Amniotic epithelial cell (primary cell): ENCODE measurements at places on chromosomes 7 and 10.
A peak's percentile ranks its signal among the peaks of the same experiment; 100 is the strongest.

GRCh38 chr7:7516662-7517061 lies 19.0 kb downstream of the COL28A1 start:
- no peak for DNase-seq

DNA sequence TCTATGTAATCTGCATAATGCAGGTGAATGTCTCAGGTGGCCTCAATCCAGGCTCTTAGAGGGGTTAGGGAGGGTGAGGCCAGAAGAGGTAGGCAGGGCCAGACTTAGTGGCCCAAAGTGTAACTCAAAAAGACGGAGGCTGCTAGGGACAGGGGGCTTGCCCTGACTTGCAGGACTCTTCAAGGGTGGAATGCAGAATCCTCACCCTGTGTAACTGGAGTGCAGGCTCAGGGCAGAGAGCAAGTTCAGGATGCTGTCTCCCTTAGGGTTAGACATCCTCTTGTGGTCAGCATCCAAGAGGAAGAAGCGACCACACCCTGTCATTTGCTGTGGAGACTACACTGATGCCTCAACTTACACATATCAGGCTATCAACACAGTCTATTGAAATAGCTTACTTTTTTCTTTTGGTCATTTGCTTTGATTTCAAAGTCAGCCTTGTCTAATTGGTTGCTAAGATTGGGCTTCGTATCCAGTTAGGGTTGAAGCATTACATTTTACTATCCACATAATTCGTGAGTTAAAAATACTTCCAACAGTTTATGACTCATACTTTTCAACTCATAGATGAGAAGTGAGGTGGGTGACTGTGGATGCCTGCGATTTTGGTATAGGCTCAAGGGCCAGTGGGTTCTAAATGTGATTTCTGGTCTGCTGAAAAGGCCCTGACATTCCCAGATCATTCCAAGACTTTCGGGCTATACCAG lies 563.6 kb downstream of the SUGCT start:
- no peak for DNase-seq

DNA sequence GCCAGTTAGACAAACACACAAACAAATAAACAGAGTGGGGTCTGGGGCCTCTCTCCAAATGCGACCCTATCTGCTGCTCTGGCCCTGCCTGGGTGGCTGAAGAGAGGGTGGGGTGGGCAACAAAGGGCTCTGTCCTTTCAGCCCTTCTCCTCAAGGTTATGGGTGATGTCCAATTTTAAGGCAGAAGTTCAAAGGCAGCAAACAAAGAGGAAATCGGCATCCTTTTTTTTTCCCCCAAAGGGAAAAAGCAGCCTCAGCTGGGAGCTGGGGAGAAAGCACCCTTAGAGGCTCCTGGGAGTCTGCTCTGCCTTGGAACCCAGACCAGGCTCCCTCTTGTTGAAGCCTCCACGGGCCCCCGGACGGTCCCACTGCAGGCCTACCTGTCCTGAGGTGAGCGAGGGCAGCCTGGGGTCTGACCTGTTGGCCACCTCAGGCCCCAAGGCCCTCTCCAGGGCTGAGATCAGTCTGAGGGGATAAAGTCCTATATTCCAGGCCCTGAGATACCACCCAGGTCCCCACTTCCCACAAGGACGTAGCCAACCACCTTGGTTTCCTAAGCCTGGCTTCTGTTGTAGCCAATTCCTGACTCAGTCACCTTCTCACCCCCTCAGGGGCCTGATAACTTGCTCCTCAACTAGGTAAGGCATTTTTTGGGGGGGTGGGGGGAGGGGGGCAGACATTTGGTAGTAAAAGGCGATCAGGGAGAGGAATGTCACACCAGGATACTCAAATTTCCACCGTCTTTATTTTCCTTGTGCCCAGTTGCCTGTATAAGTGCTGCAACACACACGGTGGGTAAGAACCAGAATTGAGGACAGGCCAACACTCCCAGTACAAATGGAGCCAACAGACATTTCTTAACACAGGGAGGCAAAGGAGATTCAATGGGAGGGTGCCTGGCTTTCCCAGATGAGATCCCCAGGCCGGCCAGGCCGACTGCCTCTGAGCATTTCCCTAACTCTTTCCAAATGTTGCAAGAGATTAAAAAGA lies 4.3 kb downstream of the HOXA11 start:
- DNase-seq, result no peak

- DNase-seq, result peak; percentile 98
Measured at GRCh38 chr10:89643812-89644690, 991 bp downstream of the PANK1 start.

- DNase-seq, result peak; percentile 31
Measured at GRCh38 chr7:124379296-124379695, 346.4 kb upstream of the TMEM229A start.

DNA sequence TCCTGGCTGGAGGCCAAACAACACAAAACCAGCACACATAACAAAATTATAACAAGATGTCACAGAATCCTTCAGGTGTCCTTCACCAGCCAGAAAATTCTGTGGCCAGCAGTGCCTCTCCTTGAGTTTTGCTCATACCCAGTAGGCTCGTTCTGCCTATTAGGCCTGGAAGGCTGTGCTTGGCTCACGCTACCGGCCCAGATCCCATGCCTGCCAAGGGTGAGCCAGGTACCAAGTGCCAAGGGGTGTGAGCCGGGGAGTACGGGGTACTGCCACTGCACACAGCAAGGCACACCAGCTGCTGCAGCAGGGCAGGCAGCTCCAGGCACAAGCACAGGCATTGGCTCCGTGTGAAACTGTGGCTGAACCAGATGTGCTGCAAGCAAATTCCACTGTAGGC lies 1562.0 kb downstream of the REEP3 start:
- DNase-seq, result no peak

GRCh38 chr10:83289373-83289772 lies 849.9 kb upstream of the GHITM start:
- DNase-seq, result no peak

- peak; percentile 53 for DNase-seq
Measured at GRCh38 chr10:76647301-76647700, 990.3 kb downstream of the KCNMA1 start.

- no peak for DNase-seq
Measured at GRCh38 chr10:70481831-70482530, 3.4 kb downstream of the PALD1 start.

GRCh38 chr7:156650042-156650441 lies 9.5 kb downstream of the RNF32 start:
- DNase-seq, result peak; percentile 7

DNA sequence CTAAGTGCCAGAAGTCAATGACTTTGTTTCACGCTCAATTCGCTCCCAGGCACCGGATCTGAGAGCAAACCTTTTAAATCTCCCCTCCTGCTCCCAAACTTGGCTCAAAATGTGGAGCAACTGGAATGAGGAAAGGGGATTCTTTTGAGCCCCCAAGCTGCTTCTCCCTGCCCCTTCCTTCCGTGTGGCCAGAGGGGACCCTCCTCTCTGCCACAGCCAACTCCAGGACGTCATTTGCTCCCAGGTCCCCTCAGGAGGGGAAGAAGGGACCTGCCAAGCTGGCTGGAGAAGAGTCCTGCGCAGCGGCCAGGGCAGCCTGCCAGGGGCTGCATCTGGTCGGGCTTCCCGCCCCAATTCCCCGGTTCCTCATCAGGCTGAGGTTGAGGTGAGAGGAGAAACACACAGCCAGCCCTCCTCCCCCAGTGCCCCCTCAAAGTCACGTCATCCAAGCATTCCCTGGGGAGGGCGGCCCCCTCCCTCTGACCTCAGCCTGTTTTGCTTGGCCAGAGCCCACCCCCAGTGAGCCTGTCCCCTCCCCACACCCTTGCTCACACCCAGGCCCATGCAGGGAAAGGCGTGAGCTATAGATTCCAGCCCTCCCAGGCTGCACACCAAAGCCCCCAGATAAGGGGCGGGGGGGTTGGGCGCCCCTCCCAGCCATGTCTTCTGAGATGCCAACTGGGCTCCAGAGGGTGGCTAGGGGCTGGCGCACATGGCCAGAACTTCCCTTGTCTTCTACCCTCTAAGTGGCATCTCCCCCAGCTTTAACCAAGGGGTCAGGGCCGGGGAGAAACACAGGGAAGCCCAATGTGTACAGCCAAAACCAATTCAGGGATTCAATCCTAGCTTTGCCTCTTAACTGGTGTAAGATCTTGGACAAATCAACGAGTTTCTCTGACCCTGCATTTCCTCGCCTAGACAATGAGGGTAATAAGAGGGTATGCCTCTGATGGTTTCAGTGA lies 35.0 kb downstream of the SH3PXD2A start:
- no peak for DNase-seq

DNA sequence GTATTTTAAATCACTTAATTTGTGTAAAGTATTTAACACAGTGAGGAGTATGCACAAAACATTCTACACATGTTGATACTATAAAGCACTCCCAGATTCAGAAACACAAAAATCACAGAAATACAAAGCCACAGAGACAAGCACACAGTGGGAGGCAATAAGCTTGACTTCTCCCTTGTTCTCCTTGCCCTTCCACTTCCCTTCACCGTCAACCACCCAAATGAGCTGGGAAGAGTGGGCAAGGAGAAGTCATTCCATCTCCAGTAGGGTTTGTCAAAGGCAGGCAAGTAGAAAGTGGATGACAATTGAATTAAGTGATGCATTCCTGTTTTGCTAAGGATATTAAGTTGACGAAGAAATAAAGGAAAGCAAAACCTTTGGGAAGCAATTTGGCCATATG lies 4.2 kb upstream of the TMEM139 start:
- DNase-seq, result no peak

GRCh38 chr7:129188372-129188891 lies at the start of gene SMO:
TSS of gene SMO (plus strand) at chr7:129188633. CDS start at chr7:129189152, 519 bp downstream.
- DNase-seq, result peak; percentile 41

DNA sequence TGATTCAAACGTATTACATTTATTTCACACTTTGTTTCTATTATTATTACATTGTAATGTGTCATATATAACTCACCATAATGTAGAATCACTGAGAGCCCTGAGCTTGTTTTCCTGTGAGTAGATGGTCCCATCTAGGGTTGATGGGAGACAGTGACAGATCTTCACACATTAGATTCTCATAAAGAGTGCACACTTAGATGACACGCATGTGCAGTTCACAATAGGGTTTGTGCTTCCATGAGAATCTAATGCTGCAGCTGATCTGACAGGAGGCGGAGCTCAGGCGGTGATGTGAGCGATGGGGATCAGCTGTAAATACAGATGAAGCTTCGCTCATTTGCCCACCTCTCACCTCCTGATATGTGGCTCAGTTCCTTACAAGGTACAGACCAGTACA lies 36.1 kb downstream of the BMPER start:
- DNase-seq, result no peak

- DNase-seq, result no peak
Measured at GRCh38 chr10:102111276-102111675, 8.9 kb downstream of the LDB1 start.

DNA sequence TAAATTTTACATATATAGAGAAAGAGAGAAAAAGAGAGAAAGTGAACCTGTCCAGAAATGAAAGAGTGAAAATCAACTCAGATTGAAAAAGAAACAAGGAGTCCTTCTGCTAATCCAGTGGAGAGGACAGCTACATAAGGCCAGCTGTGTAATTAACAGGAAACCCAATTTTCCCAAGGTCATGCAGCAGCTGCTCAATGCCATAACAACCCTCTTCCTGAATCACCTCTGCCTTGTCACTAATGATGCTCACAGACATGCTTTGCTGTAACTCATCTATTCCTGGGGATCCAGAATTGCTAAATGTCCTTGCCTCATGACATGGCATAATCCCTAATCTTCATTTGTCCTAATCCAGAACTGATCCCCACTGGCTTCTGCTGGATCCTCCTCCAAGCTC lies 288.6 kb downstream of the NEBL start:
- no peak for DNase-seq

- DNase-seq, result no peak
Measured at GRCh38 chr7:137731436-137731835, 115.3 kb downstream of the DGKI start.

DNA sequence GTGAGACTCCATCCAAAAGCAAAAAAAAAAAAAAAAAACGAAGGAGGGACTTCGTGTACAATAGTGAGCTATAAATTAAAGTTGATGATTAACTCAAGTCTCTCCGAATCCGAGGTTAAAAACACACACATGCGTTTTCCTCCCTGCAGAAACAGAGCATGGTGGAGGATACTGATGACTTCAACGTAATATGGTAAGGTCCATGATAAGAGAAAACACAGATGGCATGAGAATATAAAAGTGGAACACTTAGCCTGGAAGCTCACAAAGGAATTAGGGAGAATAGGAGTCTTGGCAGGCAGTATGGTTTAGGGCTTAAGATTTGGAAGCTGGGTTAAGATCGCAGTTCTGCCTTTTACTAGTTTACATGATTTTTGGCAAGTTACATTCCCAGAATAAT lies 20.1 kb upstream of the GSTK1 start:
- DNase-seq, result no peak

GRCh38 chr7:108488768-108489538 lies 32.7 kb upstream of the NRCAM start:
- DNase-seq, result no peak

- no peak for DNase-seq
Measured at GRCh38 chr7:155669717-155670505, 25.4 kb downstream of the RBM33 start.

DNA sequence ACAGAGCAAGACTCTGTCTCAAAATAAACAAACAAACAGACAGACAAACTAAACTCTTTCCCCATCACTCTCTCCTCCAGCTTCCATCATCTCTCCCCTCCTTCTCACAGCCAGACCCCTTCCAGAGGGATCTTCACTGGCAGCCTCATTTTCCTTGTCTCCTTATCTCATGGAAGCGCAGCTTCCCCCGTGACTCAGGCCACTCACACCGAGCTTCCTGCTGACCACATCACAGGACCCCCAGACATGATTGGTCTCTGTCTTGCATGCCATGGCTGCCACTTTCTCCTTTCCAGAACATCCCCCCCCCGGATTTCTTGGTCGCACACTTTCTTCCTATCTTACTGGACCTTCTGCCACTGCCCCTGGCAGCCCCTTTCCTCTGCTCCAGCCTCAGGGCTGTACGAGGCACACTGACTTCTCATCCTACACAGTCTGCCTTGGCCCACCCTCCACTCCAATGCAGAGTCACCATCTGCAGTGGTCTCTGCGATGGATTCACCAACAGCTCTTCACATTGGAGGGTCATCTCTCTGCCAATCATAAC lies 4.9 kb upstream of the INSIG1 start:
- DNase-seq, result no peak

DNA sequence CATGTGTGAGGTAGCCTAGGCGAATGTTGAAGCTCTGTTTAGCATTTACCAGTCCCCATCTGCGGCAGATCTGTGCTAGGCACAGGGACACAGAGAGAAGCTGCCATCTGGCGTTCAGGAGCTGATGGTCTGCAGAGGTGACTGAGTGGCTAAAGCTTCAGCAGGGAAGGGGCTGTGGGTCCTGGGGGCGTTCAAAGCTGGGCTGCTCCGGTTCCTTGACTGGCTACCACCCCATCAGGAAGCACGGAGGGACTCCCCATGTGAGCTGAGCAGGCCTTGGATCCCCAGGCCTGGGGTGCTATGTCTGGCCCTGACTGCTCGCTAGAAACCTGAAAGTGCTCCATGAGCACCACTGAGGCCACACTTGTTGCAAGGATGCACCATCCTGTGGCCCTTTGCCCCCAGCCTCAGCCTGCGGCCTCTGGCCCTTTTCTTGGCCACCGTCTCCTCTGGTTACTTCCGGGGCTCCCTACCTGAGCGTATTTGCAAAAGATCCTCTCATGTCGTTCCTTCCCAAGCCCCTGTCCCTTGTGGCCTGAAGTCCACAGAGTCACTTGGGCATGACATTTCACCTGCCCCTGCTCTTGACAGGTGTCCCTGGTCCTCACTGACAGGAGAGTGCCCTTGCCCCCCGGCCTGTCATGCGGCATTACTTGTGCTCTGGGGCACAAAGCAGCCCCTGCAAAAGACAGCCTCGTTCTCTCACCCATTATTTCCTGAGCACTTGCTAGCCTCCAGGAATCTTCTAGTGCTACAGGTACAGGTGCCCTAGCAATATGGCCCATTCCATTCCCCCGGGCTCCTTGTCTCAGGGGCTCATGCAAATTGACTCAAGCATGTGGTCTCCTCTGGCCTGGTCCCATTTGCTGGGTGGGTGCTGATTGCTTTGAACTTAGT lies 108.1 kb downstream of the GLRX3 start:
- DNase-seq, result no peak
